ENCODE measurements at places on chromosomes 3 and 15. TPM values are rescaled to one million over a fixed set of nuclear protein-coding genes. Genes with fewer than 3 reads are reported as not detected.

Gene XYLB
- 0.47 TPM for polyA plus RNA-seq

GRCh38 chr15:33032053-33032452, 162.5 kb downstream of the FMN1 start:
- no peak for DNase-seq
- H3K4me1 ChIP-seq: no peaks in the 10 kb centered on the region
- no peak overlapping the region for H3K4me3 ChIP-seq
- H3K36me3 ChIP-seq: no peaks in the 10 kb centered on the region

GRCh38 chr3:192482809-192483208, 244.5 kb downstream of the FGF12 start:
- no peaks in the 10 kb centered on the region for H3K27me3 ChIP-seq
- no peak for DNase-seq

- H3K4me3 ChIP-seq: no peak overlapping the region
- no peak overlapping the region for H3K27ac ChIP-seq
- no peaks in the 10 kb centered on the region for H3K27me3 ChIP-seq
- no peak for DNase-seq
- no peaks in the 10 kb centered on the region for H3K36me3 ChIP-seq
These were observed 345.6 kb downstream of the FEZF2 start for GRCh38 chr3:62027796-62028195.

GRCh38 chr3:124401843-124402242, 328.4 kb upstream of the UMPS start:
- no peak for DNase-seq
- no peaks in the 10 kb centered on the region for H3K27me3 ChIP-seq
- H3K4me1 ChIP-seq: no peaks in the 10 kb centered on the region
- H3K27ac ChIP-seq: no peak overlapping the region
- no peak overlapping the region for H3K4me3 ChIP-seq

DNA sequence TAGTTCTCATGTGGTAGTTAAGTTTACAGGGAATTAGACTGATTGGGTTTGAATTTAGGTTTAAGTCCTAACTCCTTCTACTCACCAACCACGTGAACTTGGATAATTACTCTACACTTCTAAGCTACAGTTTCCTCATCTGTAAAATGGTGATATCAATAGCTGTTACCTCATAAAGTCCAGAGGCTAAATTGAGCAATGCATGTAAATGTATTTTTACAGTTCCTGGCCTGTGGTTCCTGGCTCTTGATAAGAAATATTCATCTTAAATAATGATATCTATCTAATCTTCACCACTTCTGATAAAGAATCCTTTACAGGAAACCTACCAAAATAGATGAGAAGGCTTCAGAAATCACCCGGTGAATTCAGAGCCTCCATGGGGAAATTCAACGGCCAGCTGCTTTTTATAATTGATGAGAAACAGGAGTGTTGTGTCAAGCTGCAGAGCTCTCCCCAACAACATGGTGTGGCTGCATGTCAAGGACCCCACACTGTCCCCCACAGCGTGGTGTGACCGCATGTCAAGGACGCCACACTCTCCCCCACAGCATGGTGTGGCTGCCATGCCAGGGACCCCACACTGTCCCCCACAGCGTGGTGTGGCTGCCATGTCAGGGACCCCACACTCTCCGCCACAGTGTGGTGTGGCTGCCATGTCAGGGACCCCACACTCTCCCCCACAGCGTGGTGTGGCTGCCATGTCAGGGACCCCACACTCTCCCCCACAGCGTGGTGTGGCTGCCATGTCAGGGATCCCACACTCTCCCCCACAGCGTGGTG, 80.8 kb upstream of the PEX5L start:
- no peaks in the 10 kb centered on the region for H3K4me1 ChIP-seq
- H3K4me3 ChIP-seq: no peak overlapping the region
- no peaks in the 10 kb centered on the region for H3K36me3 ChIP-seq
- DNase-seq: no peak

- no peak for DNase-seq
- H3K27ac ChIP-seq: peak overlapping the region; percentile 65
- no peak overlapping the region for H3K4me3 ChIP-seq
- H3K4me1 ChIP-seq: peaks cover 83% of the 10 kb centered on the region
These were observed 13.1 kb downstream of the RASA2 start for GRCh38 chr3:141499965-141500364.

DNA sequence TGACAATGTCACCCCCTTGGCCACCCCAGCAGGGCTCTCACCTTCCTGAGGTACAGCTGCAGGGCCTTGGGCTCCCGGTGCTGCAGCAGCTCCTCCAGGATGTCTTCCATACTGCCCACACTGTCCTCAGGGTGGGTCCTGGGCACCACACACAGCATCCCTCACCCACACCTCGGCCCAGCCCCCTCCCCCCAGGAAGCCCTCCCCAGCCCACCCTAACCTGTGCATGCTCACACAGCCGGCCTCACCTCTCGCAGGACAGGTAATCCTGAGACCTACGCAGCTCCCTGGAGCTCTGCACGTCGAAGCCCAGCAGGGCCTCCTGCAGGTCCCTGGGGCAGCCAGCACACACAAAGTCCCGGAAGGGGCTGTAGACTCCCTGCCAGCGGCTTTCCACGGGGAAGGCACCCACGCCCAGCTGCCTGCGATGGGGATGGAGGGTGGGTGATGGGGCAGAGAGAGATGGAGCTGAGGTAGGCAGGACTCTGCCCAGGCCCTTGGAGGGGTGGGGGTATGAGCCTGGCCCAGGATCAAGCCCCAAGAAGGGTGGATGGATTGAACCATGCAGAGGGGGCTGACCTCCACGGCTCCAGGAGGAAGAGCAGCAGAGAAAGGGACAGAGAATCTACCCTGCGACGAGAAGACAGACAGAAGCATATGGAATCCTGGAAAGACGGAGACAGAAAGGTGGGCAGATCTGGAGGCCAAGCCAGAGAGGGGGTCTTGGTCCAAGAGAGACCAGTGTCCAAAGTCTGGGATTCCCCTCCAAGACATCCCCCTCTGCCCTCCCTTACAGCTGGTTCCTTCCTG, 16.7 kb downstream of the ALS2CL start:
- no peak overlapping the region for H3K27ac ChIP-seq
- no peaks in the 10 kb centered on the region for H3K4me1 ChIP-seq
- no peaks in the 10 kb centered on the region for H3K36me3 ChIP-seq
- DNase-seq: no peak
- no peak overlapping the region for H3K4me3 ChIP-seq
- H3K27me3 ChIP-seq: no peaks in the 10 kb centered on the region

DNA sequence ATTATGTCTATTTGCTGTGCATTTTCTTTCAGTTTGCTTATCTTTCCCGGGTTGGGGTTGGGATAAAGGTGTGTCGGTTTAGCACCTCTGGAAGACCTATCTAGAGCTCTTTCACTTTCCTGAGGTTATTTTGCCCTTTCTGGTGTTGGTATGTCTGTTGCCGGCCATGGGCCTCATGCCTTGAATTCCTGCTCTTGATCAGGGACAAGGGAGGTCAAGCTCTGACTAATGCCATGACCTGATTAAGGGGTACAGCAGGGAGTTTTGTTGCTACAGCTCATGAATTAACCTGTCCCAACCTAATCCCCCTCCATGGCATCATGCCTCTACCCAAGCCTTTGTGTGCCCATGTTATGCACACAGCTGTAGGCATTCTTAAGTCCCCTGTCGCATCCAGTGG, 70.5 kb upstream of the GOLGA6B start:
- H3K27me3 ChIP-seq: no peaks in the 10 kb centered on the region
- DNase-seq: no peak
- H3K27ac ChIP-seq: no peak overlapping the region
- H3K4me3 ChIP-seq: no peak overlapping the region

All from CD4-positive, alpha-beta memory T cell (primary cell).